ENCODE measurements at places on chromosomes 1 and 21.

DNA sequence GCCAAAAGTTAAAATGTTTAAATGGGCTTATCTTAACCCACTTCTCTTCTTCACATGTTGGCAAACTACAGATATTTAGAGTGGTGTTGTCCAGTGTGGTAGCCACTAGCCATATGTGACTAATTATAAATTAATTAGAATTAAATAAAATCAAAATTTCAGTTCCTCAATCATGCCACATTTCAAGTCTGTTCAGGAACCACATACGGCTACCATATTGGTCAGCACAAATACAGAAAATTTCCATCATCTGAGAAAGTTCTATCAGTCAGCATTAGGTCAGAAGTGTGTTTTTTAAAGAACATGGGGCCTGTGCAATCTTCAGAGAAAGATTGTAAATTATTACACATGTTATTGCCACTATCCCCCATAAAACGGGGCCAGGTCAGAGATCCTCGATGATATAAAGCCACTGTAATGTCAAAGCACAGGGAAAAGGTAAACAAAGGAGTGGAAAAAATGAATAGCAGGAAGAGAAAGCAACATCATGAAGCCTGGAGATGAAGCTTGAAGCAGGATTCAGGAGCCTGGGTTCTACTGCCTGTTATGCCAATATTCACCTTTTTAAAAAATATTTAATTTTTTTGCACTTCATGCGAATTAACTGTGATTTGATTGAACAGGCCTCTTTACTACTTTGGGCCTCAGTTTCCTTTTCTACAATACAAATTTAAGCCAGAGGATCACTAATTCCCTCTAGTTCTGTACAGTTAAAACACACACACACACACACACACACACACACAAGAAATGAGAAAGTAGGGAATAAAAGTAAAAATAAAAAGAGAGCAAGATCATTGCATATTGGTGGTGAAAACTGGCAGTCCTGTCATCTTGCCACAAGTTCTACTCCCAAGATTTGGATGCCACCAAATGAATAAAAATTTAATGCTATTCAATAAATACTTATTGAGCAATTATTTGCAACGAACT lies 2.3 kb downstream of the RSBN1 start:
- DNase-seq = no peak

DNA sequence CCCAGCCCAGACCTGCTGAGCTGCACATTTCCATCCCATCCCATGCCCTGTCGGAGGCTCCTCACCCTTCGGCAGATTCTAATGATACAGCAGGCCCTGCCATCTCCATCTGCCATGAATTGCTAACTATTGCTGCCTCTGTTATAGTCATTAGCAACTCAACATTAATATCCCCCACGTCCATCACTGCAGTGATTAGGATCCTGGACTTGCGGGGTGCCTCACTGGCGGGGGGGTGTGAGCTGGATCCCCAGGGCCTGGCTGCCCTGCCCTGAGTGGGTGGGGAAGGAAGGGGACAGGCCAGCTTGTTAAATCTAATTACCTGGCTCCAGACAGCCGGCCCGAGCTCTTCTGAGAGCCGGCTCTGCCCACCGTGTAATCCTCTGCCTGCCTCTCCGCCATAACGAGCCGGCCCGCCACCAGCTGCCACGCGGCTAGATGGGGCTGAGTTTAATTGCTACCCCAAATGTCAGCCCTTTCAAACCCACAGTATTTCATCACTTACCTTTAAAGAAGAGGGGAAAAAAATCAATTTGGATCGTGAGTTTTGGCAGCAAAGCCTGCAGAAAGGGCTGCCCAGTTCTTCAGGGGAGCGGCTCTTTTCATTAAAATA lies 227.3 kb upstream of the CSF3R start:
- DNase-seq = no peak

GRCh38 chr21:42556960-42557359 lies 43.3 kb downstream of the SLC37A1 start:
- DNase-seq = no peak

- DNase-seq = no peak
Measured at GRCh38 chr21:32065654-32066053, 192.8 kb downstream of the HUNK start.

DNA sequence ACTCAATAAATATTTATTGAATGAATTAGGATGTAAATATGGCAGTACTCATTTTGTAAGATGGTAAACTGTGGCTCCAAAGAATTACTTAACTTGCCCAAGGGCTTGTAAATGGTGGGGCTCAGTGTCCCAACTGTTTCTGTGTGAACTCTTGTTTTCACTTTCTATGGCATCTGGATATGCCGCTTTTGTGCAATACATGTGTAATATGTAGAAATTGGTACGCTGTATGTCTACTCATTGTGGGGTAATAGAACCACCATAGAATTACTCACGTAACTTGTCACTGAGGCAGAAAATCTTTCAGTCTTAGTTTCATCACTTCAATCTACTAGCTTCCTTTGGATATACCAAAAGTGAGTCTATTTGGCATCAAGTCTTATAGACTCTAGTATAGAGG lies 977 bp downstream of the PRPF3 start:
- DNase-seq = no peak

All from SK-MEL-5 (cell line).